Fibroblast of gingiva (primary cell): ENCODE measurements at places on chromosomes 12 and 14.

GRCh38 chr14:89085737-89086382 is 261.4 kb downstream of the TTC8 start:
- DNase-seq, result peak; percentile 87

DNA sequence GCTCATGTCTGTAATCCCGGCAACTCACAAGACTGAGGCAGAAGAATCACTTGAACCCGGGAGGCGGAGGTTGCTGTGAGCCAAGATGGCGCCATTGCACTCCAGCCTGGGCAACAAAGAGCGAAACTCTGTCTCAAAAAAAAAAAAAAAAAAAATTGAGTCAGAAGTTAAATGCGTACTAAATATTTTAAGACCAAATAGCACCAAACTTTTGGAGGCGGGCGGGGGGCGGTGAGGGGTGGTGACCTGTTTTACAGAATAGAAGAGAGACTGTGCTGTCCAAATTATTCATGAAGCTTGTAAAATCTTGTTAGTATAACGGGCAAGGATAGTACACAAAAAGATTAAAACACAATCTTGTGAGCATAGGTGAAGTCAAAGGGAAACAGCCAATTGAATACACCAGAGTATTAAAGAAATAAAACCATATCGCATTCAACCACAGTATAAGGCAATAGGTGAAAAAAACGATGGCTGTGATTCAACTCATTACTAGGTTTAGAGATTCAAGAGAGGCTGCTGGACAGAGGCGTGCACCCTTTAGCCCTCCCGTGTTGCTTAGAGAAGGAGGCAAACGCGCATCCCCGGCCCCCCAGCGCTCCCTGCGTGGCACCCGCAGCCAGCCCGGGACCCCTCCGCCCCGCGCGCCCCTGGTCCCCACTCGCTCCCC is 571 bp downstream of the ZNF891 start:
- peak; percentile 25 for DNase-seq

DNA sequence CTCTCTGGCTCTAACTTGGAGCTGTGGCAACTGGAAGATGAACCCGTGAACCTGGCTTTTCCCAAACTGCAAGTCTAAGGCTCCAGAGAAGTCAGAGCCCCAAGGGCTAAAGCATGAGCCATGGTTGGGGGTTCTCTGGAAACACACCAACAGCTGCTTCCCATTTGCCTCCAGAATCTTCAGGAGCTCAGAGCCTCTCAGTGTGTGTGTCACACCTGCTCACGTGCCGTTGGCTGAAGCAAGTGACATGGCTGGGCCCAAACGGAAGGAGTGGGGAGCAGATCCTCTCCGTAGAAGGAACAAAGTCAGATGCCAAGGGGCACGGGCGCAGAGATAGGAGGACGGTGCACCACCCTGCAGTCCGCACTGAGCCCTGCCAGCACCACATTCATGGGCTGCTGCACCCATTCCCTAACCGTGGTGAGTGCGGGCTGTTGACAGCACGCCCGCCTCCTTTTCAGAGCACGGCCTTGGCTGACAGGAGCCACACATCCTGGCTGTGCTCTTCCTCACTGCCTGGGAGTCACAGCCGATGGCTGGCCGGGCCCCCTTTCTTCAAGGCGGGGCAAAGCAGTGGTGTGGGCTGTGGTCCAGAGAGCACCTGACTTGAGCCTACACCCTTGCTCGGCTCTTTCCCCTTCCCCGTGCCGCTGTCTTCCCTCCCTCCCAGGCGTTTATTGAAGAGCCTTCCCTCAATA is 16.6 kb upstream of the TRAF3 start:
- DNase-seq, result no peak

GRCh38 chr12:107607464-107608392 is 77.9 kb upstream of the PWP1 start:
- DNase-seq, result peak; percentile 56

DNA sequence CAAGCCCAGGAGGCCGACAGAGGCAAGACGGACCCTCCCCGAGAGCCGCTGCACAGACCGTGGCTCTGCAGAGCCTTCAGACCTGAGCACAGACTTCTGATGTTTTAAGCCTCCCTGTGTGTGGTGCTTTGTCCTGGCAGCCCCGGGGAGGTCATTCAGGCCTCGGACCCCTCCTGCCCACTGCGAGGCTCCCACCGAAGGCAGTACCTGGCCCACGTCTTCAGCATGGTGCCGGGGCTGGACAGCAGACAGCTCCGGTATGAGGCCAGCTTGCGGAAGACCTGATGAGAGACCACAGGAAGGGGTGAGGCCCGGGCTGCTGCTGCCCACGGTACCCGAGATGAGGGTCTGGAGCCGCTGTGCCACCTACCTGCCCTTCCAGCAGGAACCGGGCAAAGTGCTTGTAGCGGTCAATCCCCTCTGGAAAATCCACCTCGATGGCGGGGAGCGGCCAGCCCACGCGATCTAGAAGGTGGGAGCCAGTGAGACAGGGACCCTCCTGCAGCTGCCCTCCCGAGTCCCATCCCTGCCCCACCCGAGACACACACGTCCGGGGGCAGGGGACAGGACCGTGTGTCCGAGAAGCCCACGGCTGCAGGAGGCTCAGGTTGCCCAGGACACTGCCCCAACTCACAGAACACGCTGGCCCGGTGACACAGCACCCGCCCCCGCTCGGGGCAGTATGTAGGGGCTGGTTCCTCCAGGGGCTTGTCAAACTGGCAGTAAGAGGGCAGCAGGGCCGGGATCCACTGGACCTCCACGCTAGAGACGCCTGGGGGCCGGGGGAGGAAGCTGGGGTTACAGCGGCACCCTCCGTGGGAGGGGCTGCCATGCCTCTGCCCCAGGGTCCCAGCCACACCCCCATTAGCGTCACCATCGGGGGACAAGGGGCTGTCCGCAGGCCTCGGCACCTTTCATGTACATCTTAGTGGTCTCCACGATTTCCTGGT is 35.6 kb upstream of the UBC start:
- DNase-seq, result no peak

DNA sequence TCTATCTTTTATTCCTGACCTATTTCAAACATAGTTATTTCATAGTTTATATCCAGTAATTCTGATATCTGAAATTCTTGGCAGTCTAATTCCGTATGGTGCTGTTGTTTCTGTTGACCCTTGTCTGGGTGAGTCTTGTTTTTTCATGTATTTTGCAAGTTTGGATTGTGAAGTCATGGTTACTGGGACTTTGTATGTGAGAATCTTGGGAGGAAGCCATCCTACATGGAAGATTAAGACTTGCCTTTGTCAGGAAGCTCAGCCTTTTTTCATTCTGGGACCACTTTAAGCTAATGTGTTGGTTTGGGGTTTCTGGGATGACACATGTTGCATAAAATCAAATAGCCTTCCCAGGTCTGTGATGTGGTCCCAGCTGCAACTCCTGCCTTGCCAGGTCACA is 191.6 kb upstream of the E2F7 start:
- DNase-seq, result peak; percentile 38
